ENCODE measurements at places on chromosomes 1 and 21. TPM values are rescaled to one million over a fixed set of nuclear protein-coding genes. Genes with fewer than 3 reads are reported as not detected.

GRCh38 chr21:26061437-26061836 is 109.1 kb downstream of the APP start:
- no peak for DNase-seq

DNA sequence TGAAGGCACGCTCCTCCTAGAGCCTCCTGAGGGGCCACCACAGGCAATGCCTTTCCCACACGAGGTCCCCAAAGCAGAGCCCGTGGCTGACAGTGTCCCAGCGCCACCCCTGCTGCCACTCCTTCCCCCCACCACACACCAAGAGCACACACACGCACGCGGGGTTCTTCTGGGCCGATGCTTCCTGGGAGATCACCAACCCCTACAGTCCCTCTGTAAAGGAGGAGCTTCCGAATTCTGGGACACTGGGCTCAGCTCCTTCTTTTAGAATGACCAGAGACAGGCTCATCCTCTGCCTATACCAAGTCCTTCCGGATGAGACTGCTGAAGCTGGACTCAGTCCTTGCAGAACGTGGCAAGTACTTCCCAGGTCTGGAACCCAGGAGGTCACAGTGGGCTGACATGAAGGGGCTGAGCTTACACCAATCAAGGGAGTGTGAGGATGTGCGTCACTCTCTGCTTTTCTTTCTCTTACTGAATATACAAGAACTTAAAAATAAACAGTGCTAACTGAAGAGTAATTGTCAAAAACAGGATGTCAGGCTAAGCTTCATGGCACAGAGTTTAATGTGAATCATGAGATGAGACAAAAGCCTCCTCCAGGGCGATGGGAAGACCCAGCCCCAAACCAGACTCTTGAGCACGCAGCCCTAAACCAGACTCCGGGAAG is 12.7 kb downstream of the SSU72 start:
- DNase-seq = no peak

GRCh38 chr1:36855699-36856494 is 178.4 kb downstream of the GRIK3 start:
- no peak for DNase-seq

- DNase-seq = peak; percentile 47
Observed at GRCh38 chr1:36248250-36248894, 24.1 kb downstream of the THRAP3 start.

DNA sequence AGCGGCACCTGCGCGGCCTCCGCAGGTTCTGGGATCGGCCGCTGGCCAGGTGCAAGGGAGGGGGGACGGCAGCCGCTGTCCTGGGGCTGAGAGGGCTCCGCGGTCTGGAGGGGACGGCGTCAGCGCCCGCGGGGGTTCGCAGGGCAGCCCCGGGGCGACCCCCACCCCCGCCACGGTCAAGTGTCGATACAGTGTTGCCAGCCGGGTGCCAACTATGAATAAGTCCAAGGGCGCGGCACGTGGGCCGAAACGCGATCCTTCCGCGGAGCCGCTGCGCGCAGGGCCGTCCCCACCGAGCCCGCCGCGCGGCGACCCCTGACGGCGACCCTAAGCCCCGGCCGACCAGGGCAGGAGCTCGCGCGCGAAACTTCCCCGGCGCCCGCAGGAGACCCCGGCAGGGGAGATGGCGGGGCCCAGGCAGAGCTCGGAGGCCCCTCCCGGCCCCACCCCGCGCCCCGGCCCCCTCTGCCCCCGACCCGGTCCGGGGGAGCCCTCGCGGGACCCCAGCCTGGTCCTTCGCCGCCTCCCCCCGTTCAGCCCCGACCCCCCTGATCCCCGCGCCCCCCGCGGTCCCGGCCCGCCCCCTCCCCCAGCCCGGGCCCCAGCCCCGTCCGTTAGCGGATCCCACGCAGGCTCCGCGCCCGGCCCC is 586 bp upstream of the AGPAT3 start:
- peak; percentile 66 for DNase-seq

DNA sequence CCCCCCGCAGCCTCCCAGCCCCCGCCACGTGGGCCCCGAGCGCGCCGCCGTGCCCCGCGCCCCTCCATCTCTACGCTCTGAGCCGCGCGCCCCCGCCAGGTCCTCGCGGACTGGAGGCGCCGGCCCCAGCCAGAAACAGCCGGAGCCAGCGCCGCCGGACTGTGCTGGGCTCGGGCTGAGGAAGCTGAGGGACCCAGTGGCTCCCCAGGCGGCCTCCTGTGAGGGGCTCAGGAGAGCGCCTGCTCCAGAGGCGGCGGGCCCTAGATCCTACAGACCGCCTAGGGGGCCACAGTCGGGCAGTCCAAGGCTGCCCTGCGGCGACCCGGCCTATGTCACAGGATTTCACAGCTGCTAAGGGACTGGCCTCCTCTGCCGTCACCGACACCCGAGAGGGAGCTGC is 82.1 kb downstream of the NENF start:
- peak; percentile 34 for DNase-seq

GRCh38 chr1:115467196-115467595 is 129.1 kb upstream of the NGF start:
- no peak for DNase-seq

DNA sequence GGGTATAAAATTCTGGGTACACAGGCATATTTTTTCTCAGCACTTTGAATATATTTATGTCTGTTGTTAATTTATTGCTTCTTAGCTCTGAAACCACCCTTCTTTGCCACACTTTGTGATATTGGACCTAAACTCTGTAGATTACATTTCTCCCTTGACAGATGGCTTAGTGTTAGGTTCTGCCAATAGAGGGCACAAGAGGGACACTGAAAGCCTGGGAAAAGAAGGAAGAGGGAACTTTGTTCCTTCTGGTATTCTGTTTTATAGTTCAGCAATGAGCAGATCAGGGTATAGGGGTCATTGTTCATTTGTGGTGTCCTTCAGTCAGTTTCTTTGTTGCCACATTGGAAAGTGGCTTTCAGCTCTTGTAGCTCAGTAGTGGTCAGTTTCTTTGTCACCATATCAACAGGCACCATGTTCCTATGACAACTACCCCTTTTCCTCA is 423.5 kb upstream of the PROX1 start:
- DNase-seq = no peak

Gene ARV1
- 20.4 TPM for total RNA-seq

Gene TNFAIP8L2
- 1.4 TPM for total RNA-seq

Gene TNNI3K
- total RNA-seq = 93.4 TPM

Gene PTTG1IP
- 143 TPM for total RNA-seq

Gene KLHDC7A
- not detected for total RNA-seq
